ENCODE measurements at places on chromosomes 1 and 21. TPM values are rescaled to one million over a fixed set of nuclear protein-coding genes. Genes with fewer than 3 reads are reported as not detected.

The FAM110D gene
- total RNA-seq = under 0.01 TPM

The TCHH gene
- total RNA-seq = under 0.01 TPM

The FOXO6 gene
- not detected for total RNA-seq

The CYP4A11 gene
- not detected for total RNA-seq

The CLEC20A gene
- not detected for total RNA-seq

The RRAGC gene
- total RNA-seq = 8.6 TPM

The S100A9 gene
- not detected for total RNA-seq

The CHIA gene
- not detected for total RNA-seq

The GSTM1 gene
- not detected for total RNA-seq

The NKAIN1 gene
- total RNA-seq = under 0.01 TPM

The SELENBP1 gene
- 19.7 TPM for total RNA-seq

The RPTN gene
- total RNA-seq = under 0.01 TPM

The SFN gene
- total RNA-seq = 2.7 TPM

The DPT gene
- not detected for total RNA-seq

The HTR6 gene
- not detected for total RNA-seq

The TSPAN1 gene
- 0.56 TPM for total RNA-seq

The LMOD1 gene
- 25.7 TPM for total RNA-seq

The RPL22 gene
- total RNA-seq = 153 TPM

The TFAP2E gene
- total RNA-seq = under 0.01 TPM

The GUCA2B gene
- total RNA-seq = not detected

The LCE1A gene
- not detected for total RNA-seq

The ACTA1 gene
- not detected for total RNA-seq

The KRTAP7-1 gene
- not detected for total RNA-seq

The OR2G6 gene
- total RNA-seq = not detected

The ATPAF1 gene
- 40.6 TPM for total RNA-seq

The SPATA46 gene
- not detected for total RNA-seq

The OR2M3 gene
- total RNA-seq = not detected

The ZNF691 gene
- total RNA-seq = 8.4 TPM

The ZBTB8A gene
- 4.6 TPM for total RNA-seq

The SWT1 gene
- 8.7 TPM for total RNA-seq

The SLAMF9 gene
- total RNA-seq = 0.28 TPM

The OLFML2B gene
- 1.2 TPM for total RNA-seq

The FMO2 gene
- 27.9 TPM for total RNA-seq

The ARTN gene
- not detected for total RNA-seq

The CELA3A gene
- not detected for total RNA-seq

The TINAGL1 gene
- total RNA-seq = 742 TPM

The CELA3B gene
- total RNA-seq = not detected

The LHX8 gene
- not detected for total RNA-seq

The SYPL2 gene
- total RNA-seq = 0.19 TPM

Data from regular cardiac myocyte (primary cell).